Cerebellum (tissue), 4 donors: ENCODE measurements at places on chromosomes 7 and 10.

GRCh38 chr10:79071396-79071923 lies 2.7 kb downstream of the ZMIZ1 start:
- DNase-seq, result no peak

- no peak for DNase-seq
Measured at GRCh38 chr7:121945480-121946236, 72.7 kb downstream of the PTPRZ1 start.

DNA sequence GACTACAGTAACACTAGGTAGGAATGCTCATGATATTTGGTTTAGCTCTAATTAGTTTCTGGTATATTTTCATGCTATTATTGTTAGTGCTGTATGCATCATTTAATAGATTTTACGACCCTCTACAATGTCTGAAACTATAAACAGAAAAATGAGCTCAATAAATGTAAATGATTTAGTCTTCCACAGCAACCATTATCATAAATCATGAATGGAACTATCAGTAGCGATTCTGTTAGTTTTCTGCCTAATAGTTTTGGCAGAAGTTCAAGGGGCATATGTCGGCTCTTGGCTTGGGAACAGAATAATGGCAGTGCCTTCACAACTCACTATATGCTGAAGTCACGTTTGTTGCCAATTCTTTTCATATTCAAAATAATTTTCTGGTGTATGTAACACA lies 494.8 kb downstream of the PARD3 start:
- DNase-seq, result no peak

- DNase-seq, result no peak
Measured at GRCh38 chr7:55438085-55438756, 73.1 kb downstream of the LANCL2 start.

- no peak for DNase-seq
Measured at GRCh38 chr7:100380196-100380595, 6.9 kb downstream of the PILRA start.

GRCh38 chr7:85065306-85065705 lies 121.5 kb downstream of the SEMA3D start:
- DNase-seq, result no peak

DNA sequence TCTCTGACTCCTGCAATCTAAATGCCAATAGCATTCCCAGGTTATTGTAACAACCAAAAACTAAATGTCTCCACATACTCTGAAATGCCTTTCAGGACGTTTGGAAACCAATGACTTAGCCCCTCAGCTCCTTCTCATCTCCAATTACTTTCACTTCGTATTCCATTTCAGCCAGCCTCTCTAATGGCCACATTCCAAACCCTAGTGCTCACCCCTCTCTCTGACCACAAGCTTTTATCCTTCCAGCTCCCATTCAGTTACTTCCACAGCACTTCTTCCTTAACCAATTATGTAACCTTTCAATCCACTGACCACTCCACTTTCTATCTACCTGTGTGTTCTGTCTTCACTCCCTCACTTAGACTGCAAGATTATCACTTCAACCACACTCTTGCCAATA lies 4.3 kb downstream of the NOC3L start:
- DNase-seq, result no peak

- DNase-seq, result no peak
Measured at GRCh38 chr10:65701168-65701776, 1224.6 kb upstream of the LRRTM3 start.

DNA sequence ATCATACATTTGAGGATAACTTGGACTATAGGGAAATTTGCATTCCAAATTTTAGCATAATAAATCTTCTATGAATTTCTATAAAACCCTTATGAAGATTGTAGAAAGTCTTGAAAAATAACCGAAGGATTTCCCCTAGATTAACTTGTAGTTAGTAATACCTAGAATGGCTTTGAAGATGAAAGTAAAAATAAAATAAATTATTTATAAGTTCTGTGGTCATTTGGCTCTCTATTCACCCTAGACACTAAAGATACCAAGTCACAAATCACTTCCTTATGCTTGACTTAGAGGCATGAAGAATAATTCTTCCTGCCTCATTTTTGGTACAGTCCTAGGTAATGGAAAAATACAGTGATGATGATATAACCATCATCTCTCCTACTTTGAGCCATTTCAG lies 79.3 kb downstream of the CSTF2T start:
- DNase-seq, result no peak

DNA sequence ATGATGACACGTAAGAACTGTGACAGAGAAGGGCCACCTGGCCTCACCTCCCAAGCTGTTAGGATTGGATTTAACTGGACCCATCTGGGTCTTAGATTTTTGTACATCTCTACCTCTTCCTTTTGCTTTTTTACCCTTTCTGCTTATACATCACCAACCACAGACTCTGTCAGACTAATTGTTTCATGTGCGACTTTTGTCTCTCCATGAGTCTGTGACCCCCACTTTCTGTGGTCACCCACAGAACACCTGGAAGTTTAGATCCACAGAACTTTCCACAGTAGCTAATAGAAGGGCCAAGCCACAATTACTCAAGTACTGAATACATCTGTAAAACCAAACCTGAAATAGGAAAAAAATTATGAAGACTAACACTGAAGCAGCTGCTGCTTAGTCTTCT lies 23.1 kb downstream of the SEC31B start:
- DNase-seq, result no peak

DNA sequence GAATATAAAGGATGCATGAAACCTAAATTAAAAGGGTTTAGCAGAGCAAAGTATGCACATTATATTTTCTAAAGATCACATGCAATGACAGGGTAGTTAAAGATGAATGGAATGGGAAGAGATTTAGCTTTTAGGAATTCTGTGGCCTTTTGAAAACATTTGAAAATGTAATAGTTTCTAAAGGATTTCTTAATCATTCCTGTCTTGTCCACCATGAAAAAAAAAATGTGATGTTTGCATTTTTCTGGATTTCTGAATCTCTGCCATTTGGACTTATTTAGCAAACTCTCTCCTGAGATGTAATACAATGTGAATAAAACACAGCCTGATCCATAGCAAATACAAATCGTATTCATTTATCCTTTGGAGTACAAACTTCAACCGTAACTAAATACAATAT lies 126.6 kb upstream of the RAB11FIP2 start:
- DNase-seq, result no peak
